ENCODE measurements at places on chromosomes 11 and 22.

DNA sequence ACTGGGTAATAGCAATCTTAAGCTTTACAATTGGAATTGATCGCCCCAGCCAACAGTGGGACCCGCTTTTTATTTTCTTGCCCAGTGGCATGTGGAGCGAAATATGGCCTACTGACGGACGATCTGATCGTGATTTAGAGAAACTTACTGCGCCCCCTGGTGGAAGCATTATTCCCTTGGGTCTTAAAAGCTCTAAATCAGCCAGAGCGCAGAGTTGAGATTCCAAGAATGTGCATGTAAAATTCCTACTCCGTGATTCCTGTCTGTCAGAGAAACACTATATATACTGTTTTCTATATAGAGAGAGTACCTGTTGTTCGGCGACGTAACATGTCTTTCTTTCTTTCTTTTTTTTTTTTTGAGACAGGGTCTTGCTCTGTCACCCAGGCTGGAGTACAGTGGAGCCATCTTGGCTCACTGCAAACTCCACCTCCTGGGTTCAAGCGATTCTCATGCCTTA, 3.7 kb upstream of the DPF2 start:
- DNase-seq = peak; percentile 95

- DNase-seq = no peak
Observed at GRCh38 chr11:33697997-33698396, 2.6 kb downstream of the C11orf91 start.

DNA sequence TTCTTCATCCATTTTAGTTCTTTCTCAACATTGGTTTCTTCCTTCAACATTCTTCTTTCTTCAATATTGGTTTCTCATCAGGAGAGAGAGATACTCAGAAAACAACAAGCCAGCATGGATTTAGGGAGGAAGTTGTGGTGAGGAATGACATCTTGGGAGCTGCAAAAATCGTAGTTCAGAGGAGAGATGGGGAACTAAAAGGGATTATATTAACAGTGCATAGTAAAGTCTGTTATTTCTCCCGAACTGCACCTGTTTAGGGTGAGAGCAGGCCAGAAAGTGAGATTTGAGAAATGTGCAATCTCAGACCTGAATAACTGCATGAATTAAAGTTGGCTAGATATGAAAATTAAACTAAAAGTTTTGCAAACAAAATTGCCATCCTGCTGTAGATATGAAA, 94.5 kb downstream of the CASP12 start:
- DNase-seq = no peak

GRCh38 chr11:74647404-74647803, 55.0 kb downstream of the POLD3 start:
- no peak for DNase-seq

GRCh38 chr11:68497761-68498160, 37.2 kb downstream of the PPP6R3 start:
- DNase-seq = no peak

DNA sequence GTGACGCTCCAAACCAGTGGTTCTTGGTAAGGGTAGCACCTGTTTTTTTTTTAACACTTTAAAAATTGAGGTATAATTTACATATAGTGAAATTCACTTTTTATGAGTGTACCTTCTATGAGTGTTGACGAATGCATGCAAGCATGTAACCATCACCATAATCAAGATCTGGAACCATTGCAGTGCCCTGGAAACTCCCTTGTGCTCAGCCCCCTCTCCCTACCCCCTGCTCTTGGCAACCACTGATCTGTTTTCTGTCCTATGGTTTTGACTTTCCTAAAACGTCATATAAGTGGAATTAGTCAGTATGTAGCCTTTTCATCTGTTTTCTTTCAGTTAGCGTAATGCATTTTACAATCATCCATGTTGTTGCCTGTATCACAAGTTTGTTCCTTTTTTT, 212.2 kb downstream of the GRIK4 start:
- no peak for DNase-seq

- no peak for DNase-seq
Observed at GRCh38 chr11:16013649-16014275, 342.6 kb downstream of the SOX6 start.

- DNase-seq = no peak
Observed at GRCh38 chr11:62665599-62666258, 617 bp downstream of the CSKMT start.

DNA sequence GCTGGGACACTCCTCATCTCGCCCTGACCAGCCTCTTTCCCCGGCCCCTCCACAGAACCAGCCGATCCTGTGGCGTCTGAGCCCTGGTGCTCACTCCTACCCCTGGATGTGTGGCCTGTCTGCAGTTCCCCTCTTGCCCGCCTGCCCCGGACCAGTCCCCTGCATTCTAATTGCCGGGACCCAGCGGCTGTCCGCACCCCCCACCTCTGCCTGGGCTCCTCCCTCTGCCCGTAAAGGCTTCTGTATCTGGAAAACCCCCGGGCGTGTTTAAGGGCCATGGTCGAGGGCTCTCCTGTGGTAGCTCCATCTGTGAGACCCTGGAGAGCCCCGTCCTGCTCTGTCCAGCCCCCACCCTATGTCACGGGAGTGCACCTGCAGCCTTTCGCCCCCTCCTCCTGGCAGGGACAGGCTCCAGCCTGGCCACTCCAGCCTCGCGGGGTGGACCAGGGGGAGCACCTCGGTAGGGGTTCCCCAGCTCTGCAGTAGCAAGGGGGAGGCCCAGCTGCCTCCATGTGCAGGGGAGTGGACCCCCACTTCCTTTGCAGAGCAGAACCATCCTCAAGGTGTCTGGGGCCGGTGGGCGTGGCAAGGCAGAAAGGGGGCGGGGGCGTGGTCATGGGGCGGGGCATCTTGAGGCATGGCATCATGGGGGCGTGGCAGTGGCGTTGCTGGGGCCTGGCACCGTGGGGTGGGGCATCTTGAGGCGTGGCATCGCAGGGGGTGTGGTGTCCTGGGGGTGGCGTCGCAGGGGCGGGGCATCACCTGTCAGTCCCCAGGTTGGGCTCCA, 430.4 kb downstream of the TBC1D22A start:
- no peak for DNase-seq

- DNase-seq = no peak
Observed at GRCh38 chr22:27752771-27753170, 48.8 kb downstream of the MN1 start.

DNA sequence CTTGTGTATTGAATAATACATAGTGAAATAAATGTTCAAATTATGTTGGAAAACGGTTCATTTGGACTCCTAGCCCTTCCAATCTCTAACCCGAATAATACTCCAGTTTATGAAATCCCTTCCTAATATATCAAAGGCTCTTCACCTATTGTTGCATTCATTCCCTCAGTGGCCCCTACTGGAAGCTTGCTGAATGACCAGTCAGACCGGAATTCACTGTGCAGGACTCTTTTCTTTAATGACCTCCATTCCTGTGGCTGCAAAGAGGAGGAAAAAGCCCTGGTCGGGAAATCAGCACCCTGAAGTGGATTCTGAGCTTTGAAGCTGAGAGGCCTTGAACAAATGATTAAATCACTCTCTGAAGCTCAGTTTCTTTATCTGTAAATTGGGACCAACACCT, 19.1 kb upstream of the RCN1 start:
- DNase-seq = no peak

DNA sequence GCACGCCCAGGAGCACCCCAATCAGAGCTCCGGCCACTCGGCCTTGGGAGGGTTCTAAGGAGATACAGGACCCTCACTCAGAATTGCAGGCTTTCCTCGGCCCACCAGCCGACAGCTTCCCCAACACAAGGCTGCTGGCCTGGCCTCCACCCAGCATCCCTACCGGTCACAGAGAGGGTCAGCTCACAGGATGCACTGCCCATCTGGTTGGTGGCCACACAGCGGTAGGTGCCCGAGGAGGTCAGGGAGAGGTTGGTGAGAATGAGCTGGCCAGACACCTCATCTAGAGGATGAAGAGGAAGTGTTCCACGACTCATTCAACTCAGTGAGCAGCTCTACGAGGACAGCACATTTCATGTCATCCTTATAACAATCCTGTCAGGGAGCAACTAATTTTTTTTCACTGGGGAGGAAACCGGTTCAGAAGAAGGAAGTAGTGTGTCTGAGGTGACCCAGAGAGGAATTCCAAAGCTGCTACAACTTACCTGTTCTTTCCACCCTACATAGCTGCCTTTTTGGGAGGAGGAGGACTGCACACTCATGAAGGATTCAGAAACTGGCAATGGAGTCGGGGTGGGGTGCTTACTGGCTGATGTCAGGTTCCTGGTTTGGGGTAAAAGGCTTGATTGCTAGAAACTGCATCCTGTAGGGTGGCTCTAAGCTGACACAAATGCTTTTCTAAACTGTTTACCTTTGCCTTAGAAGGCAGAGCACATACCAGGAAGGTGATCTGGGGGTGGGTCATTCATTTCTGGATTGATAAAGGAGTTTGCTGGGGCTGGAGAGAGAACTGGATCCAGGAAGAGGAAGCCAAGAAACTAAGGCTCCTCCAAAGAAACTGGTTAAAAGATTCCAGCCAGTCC, 3.3 kb downstream of the VSIG2 start:
- DNase-seq = no peak

GRCh38 chr11:118921121-118921928, 4.4 kb downstream of the BCL9L start:
- no peak for DNase-seq
